ENCODE measurements at places on chromosomes 12 and 14. TPM values are rescaled to one million over a fixed set of nuclear protein-coding genes. Genes with fewer than 3 reads are reported as not detected.

DNA sequence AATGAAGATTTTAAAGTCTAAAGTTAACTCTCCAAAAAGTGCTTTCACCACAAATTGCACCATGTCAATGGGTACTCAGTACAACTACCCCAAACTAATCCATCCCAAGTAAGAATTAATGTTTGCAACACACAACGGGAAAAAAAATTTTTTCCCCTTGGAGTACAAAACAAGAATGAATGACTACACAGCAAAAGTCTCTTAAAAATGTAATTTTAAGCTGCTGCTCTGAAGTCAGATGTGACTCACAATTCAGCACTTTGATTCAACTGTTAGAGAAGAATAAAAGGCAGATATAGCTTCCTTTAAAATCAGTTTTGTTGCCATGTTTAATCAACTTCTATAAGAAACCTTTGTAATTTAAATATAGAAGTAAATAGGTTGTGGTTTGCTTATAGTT is 42.5 kb upstream of the VPS33A start:
- DNase-seq: no peak
- no peak overlapping the region for H3K27ac ChIP-seq
- H3K27me3 ChIP-seq: no peaks in the 10 kb centered on the region
- no peaks in the 10 kb centered on the region for H3K4me1 ChIP-seq
- H3K36me3 ChIP-seq: peaks cover 4% of the 10 kb centered on the region

- no peak for DNase-seq
- no peaks in the 10 kb centered on the region for H3K36me3 ChIP-seq
- no peak overlapping the region for H3K4me3 ChIP-seq
- H3K27me3 ChIP-seq: peaks cover 4% of the 10 kb centered on the region
- no peaks in the 10 kb centered on the region for H3K4me1 ChIP-seq
These were observed 204.8 kb upstream of the IGF1 start for GRCh38 chr12:102685172-102685571.

DNA sequence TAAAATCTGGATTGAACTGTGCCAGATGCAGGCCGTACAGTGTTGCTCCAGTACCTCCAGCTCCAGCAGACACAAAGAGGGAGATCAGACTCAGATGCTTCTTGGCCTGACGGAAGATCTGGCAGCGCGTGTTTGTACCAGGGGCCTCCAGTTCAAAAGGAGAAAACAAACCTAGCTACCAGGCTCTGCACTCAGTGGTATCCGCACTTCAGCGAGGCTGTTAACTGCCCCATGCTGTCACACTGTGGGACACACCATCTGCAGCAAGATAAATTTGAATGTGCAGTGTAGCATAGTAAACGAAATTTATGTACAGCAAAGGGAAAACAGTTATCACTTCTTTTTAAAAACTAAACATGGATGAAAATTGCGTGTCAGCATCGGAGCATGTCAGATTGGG is 5.1 kb downstream of the DYNC1H1 start:
- H3K27ac ChIP-seq: no peak overlapping the region
- no peak for DNase-seq

Gene RFLNA
- not detected for total RNA-seq

Gene LLPH
- 31.3 TPM for total RNA-seq

Gene TNFRSF1A
- total RNA-seq: 55.9 TPM

GRCh38 chr12:56634242-56634836 is 4.2 kb upstream of the BAZ2A start:
- no peak for DNase-seq
- H3K36me3 ChIP-seq: peaks cover 20% of the 10 kb centered on the region
- H3K4me1 ChIP-seq: peaks cover 79% of the 10 kb centered on the region
- H3K27me3 ChIP-seq: no peaks in the 10 kb centered on the region
- peak overlapping the region; percentile 88 for H3K27ac ChIP-seq

DNA sequence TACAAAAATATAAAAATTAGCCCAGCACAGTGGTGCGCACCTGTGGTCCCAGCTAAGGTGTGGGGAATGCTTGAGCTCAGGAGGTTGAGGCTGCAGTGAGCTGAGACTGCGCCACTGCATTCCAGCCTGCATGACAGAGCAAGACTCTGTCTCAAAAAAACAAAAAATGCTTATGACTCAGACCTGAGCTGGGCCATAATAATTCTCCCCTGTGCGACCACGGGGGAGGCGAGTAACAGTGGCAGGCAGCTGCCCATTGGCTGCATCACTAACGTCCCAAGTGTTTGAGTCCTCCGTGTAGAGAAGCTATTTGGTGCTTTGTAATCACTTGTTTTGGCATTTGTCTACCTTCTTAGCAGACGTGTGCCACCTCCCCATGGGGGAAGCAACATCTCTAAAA is 24.9 kb downstream of the PSMC1 start:
- peaks cover 7% of the 10 kb centered on the region for H3K4me1 ChIP-seq
- DNase-seq: no peak
- H3K4me3 ChIP-seq: no peak overlapping the region
- peaks cover 13% of the 10 kb centered on the region for H3K36me3 ChIP-seq
- H3K27ac ChIP-seq: no peak overlapping the region
